NT2/D1 (cell line): ENCODE measurements at places on chromosomes 1 and 21.

- DNase-seq: no peak
Measured at GRCh38 chr1:3068564-3069431, at the start of gene PRDM16. Gene PRDM16 (plus strand): TSS chr1:3069203. CDS start chr1:3069260, 57 bp downstream.

GRCh38 chr21:39860600-39860999 is 6.6 kb upstream of the PCP4 start:
- DNase-seq: no peak

DNA sequence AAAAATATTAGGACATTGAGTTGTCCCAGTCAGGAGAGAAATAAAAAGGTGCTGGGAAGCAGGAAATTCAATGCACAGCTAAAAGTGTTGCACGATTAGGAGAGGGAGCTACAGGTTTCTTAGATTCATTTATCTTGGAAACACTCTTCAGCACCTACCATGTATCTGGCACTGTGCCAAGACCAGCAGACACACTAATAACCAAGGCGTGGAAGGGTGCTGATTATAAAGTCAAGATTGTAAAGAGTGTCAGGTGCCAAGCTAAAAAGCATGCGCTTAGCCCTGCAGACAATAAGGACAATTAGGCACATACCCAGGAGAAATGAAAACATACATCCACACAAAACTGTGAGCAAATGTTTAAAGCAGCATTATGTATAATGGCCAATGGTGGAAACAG is 129.9 kb downstream of the DSCAM start:
- DNase-seq: no peak

GRCh38 chr1:243598433-243598832 is 251.6 kb downstream of the AKT3 start:
- DNase-seq: no peak

DNA sequence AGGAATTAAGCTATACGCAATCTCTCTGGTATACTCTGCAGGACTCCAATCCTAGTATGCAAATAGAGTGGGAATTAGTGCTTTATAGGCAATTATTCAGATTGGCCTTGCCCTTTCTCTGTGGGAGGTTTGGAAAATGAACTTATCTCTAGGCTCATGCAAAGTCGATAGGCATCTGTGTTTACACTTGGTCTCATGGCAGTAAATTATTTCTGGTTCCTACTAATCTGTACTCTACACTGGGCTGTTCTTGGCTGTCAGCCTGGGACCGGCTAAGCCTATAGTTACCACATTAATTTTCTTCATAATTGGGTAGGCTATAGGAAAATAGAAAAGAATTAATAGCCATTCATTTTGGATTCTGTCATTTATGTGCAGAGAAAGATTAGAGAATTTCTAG is 544.6 kb downstream of the AMY1C start:
- DNase-seq: no peak

DNA sequence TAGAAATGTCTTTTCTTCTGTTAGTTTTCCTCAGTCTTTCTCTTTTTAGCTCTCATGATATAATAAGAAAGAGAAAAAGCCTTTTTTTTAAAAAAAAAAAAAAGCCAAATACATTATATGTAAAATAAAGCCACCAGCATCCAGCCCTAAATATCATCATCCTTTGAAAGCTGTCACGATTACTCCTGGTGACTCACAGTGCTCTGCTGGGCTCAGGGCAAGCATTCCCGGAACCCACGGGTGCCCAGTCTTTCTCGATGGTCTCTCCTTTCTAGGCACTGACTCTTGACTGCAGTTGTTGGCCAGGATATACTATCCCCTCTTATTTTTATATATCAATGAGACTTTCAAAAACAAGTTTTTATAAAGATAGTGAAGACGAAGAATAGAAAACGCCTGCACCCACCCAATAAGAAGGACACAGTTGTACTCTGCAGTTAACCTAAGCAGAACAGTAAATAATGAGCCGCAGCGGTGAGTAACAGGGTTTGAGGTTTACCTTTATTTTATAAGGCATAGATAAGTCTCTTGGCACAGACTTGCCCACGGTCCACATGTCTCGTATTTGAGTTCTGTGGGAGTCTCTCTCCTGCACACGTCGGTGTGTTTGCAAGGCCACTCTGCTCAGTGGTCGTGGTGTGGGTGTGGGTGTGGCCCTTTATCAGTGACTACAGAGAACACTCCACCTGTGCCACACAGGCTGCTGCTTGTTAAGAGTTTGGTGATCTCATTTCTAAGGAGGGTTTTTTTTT is 15.7 kb upstream of the MX2 start:
- no peak for DNase-seq

DNA sequence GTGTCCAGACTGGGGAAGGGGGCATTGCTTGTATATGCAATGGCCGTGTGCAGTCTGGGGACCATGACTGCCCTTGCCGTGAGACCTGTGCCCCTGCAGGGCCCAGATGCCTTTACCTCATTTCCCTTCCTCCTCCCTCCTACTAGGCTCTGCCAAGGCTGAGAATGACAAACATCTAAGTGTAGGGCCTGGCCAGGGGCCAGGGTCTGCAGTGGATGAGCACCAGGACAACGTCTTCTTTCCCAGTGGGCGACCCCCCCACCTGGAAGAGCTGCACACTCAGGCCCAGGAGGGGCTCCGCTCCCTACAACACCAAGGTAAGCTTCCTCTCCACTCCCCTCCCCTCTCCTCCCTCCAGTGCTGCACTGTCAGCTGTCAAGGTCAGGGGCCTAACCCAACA is 49.5 kb downstream of the YARS1 start:
- DNase-seq: no peak

GRCh38 chr1:221840511-221841243 is 98.8 kb upstream of the DUSP10 start:
- DNase-seq: no peak

- DNase-seq: no peak
Measured at GRCh38 chr1:35773711-35774110, 3.9 kb upstream of the CLSPN start.

GRCh38 chr1:79966438-79966837 is 959.9 kb upstream of the ADGRL4 start:
- no peak for DNase-seq

- no peak for DNase-seq
Measured at GRCh38 chr1:1614204-1614953, 921 bp upstream of the MIB2 start.
